ENCODE measurements at places on chromosomes 11 and 22. TPM values are rescaled to one million over a fixed set of nuclear protein-coding genes. Genes with fewer than 3 reads are reported as not detected.

The KRTAP5-2 gene
- polyA plus RNA-seq: not detected

The DUSP18 gene
- polyA plus RNA-seq: 3.7 TPM

The TNNT3 gene
- 0.22 TPM for polyA plus RNA-seq

The NEFH gene
- 7.2 TPM for polyA plus RNA-seq

DNA sequence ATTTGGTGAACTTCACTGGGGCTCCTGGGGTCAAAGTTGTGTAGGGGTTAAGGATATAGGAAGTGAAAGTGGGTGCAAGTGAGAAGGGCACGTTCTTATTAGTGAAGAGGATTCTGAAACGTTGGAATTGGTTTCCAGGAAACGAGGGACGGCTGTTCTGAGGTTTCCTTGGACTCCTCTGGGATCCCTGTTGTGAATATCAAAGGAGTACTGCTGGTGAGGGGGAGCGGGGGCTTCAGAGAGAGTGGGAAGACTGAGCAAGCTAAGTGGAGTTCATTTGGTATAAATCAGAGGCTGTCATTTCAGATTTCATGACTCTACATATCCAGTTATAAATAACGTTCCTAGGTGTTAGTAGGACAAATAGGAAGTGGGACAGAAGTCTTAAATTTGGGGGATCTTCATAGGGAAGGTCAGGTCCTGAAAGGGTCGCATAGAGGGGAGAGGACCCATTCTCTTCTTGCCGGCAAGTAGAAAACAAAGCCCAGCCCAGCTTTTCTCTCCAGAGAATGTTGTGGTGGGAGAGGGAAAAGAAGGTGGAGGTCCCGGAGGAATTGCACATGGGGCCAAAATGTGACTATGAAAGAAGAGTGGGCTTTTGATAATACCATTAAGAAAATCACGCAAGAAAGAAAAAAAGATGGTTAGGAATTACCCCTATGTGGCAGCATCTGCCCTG lies 1.1 kb upstream of the NELL1 start:
- H3K36me3 ChIP-seq: no peaks in the 10 kb centered on the region
- H3K27ac ChIP-seq: no peak overlapping the region
- H3K27me3 ChIP-seq: no peaks in the 10 kb centered on the region

- no peak overlapping the region for H3K27ac ChIP-seq
- H3K4me3 ChIP-seq: no peak overlapping the region
- H3K36me3 ChIP-seq: no peaks in the 10 kb centered on the region
- no peaks in the 10 kb centered on the region for H3K4me1 ChIP-seq
These were observed 10.8 kb downstream of the LIN7C start for GRCh38 chr11:27495710-27496300.

DNA sequence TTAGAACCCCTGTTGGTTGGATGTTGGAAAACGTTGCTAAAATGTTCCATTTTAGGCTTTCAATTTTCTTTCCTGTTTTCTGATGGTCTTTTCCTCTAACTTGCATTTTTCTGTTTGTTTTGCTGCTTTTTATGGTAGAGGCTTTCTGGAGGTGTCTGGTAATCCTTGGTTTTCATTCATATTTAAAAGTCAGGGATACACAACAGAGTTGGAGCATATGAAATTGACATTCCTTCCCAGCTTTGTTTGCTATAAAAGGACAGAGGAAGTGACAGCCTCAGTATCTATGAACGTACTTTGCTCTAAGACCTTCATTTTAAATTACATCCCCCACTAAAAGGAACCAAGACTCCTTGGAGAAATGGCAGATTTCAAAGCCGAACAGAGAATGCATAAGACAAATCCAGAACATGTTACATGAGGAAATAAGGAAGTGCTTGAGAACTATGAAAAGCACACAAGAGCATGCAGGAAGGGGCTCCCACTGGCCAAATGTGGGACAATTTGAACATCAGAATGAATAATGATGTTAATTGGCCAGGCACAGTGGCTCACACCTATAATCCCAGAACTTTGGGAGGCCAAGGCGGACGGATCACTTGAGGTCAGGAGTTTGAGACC lies 56.7 kb downstream of the PPP6R3 start:
- H3K27ac ChIP-seq: no peak overlapping the region
- no peaks in the 10 kb centered on the region for H3K4me1 ChIP-seq
- no peaks in the 10 kb centered on the region for H3K36me3 ChIP-seq
- H3K27me3 ChIP-seq: no peaks in the 10 kb centered on the region
- no peak for DNase-seq

- peaks cover 19% of the 10 kb centered on the region for H3K4me1 ChIP-seq
- no peaks in the 10 kb centered on the region for H3K27me3 ChIP-seq
- H3K4me3 ChIP-seq: no peak overlapping the region
- DNase-seq: no peak
These were observed 43.9 kb downstream of the GAB2 start for GRCh38 chr11:78373689-78374088.

DNA sequence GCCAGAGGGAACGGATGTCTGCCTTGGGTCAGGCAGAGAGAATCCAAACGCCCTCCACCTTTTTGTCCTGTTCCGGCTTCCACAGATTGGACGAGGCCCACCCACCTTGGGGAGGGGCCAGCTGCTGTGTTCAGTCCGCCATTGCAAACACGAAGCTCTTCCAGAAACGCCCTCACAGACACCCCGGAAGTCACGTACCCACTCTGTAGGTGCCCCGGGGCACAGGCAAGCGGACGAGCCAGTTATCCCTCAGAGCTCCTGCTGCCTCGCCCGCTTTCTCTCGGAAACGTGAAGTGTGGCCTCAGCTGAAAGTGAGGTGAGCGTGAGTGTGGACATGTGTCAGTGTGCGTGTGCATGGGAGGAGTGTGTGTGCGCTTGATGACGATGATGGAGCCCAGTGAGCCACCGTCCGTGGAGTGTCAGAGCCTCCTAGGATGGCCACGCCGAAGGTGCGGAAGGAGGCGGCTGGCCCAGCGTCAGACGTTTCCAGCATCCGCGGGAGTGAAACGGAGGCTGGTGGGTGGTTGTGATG lies 869.2 kb downstream of the TBC1D22A start:
- H3K27me3 ChIP-seq: no peaks in the 10 kb centered on the region
- H3K4me3 ChIP-seq: no peak overlapping the region
- H3K27ac ChIP-seq: no peak overlapping the region
- DNase-seq: no peak

- no peak overlapping the region for H3K27ac ChIP-seq
- H3K4me1 ChIP-seq: no peaks in the 10 kb centered on the region
- no peaks in the 10 kb centered on the region for H3K27me3 ChIP-seq
- no peaks in the 10 kb centered on the region for H3K36me3 ChIP-seq
- H3K4me3 ChIP-seq: no peak overlapping the region
These were observed 9.8 kb downstream of the KRTAP5-6 start for GRCh38 chr11:1706634-1707400.

GRCh38 chr11:130677486-130678153 lies 229.2 kb downstream of the ADAMTS15 start:
- no peak overlapping the region for H3K27ac ChIP-seq
- no peak overlapping the region for H3K4me3 ChIP-seq

GRCh38 chr11:78299000-78299710 lies 110.4 kb downstream of the USP35 start:
- no peaks in the 10 kb centered on the region for H3K36me3 ChIP-seq
- peaks cover 10% of the 10 kb centered on the region for H3K4me1 ChIP-seq
- no peaks in the 10 kb centered on the region for H3K27me3 ChIP-seq

DNA sequence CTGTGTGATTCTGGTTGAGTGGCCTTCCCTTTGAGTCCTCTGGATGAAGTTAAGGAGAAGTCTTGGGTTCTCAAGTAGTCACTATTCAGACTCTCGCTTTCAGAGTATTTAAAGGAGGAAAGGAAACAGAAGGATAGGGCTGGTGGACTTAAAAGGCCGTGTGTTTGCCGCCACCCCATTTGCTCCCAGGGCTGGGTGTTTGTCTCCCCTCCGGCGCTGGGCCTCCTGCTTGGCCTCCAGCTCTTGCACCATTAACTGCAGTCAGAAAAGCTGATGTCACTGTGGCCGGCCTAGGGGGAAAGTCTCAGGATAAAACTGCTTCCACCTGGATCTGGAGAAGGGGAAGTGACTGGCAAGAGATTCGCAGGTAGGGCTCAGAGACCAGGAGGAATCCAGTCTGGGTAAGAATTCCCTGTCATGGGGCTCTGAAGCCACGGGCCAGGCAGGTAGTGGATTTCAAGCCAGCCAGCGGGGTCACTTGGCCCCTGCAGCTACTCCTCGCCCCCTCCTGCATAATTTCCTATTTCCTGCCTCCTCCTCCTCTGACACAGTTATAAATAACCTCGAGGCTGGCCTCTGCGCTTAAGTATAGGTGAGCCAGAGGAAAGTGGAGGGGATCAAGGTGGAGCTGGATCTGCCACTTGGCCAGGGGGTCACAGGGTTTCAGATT lies 17.1 kb downstream of the TIMP3 start:
- peaks cover 2% of the 10 kb centered on the region for H3K4me1 ChIP-seq
- DNase-seq: no peak
- H3K36me3 ChIP-seq: no peaks in the 10 kb centered on the region
- H3K4me3 ChIP-seq: no peak overlapping the region
- H3K27ac ChIP-seq: no peak overlapping the region

GRCh38 chr11:70128435-70128906 lies 50.4 kb downstream of the ANO1 start:
- DNase-seq: no peak
- no peaks in the 10 kb centered on the region for H3K36me3 ChIP-seq
- H3K27me3 ChIP-seq: no peaks in the 10 kb centered on the region
- H3K4me1 ChIP-seq: no peaks in the 10 kb centered on the region
- H3K27ac ChIP-seq: no peak overlapping the region

GRCh38 chr11:61996933-61997332 lies 29.5 kb upstream of the FTH1 start:
- H3K4me3 ChIP-seq: no peak overlapping the region
- H3K4me1 ChIP-seq: peaks cover 2% of the 10 kb centered on the region
- H3K36me3 ChIP-seq: no peaks in the 10 kb centered on the region
- no peak for DNase-seq
